ENCODE measurements at places on chromosomes 1 and 21.

- no peak for DNase-seq
Measured at GRCh38 chr1:95049935-95050334, 22.8 kb downstream of the ALG14 start.

- no peak for DNase-seq
Measured at GRCh38 chr21:44551340-44551961, at the start of gene KRTAP10-2. KRTAP10-2 (minus strand) TSS chr21:44551505; CDS start chr21:44551458, 47 bp downstream.

GRCh38 chr1:185281245-185281644, 35.8 kb downstream of the IVNS1ABP start:
- no peak for DNase-seq

DNA sequence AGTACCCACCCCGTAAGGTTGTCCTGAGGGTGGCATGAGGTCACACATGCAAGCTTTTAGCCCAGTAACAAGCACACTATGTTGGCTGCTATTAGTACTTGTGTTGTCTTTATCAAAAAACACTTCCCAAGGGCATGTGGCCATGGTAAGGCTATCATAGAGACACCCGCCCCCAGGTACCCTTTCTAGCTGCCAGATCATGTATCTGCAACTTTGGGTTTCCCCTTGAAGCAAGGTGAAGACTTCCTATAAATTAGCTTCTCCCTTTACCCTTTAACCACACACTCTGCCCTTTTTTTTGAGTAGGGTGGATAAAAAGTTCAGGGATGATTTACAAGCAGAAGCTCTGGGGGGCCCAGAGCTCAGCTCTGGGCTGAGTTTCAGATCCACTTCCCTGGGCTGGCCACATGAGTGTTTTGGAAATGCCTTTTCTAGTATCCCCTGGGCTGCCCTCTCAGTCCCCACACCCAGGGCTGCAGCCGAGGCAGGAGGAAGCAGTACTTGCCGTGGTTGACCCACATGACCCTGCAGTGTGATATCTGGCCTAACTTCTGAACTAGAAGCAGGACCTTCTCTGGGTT, 2.0 kb downstream of the ZDHHC18 start:
- no peak for DNase-seq

GRCh38 chr1:109864930-109865612, 45.6 kb upstream of the CSF1 start:
- no peak for DNase-seq

Measured in naive B cell (primary cell).